Activated CD8-positive, alpha-beta memory T cell treated with anti-CD3 and anti-CD28 coated beads for 1 hour (primary cell): ENCODE measurements at places on chromosomes 4 and X.

GRCh38 chr4:8582941-8583654, 2.9 kb downstream of the GPR78 start:
- no peak for DNase-seq

- no peak for DNase-seq
Measured at GRCh38 chr4:92600638-92601037, 296.9 kb downstream of the GRID2 start.

DNA sequence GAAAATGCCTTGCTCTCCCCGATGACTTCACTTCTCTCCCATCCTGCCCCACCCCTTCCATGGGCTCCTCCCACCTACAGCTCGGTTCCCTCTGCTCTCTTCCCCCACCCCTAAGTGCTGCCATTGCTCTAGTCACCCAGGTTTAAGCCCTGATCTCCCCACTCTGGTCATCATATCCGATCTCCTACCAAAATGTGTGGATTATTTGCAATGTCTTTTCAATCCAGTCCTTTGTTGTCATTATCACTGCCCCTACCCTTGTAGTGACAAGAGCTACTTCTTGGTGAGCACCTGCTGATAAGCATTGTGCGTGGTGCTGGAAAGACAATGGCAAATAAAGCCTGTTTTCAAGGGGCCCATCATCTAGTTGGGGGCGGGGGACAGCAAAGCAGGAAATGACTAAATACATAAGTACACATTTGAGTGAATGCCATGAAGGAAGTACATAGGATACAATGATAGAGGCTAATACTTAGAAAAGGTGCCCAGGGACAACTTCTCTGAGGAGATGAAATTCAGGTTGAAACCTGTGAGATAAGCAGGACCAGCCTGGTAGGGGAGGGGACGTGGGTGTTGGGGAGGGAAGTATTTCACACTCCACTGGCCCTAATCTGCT, 63.8 kb downstream of the DLG3 start:
- no peak for DNase-seq

DNA sequence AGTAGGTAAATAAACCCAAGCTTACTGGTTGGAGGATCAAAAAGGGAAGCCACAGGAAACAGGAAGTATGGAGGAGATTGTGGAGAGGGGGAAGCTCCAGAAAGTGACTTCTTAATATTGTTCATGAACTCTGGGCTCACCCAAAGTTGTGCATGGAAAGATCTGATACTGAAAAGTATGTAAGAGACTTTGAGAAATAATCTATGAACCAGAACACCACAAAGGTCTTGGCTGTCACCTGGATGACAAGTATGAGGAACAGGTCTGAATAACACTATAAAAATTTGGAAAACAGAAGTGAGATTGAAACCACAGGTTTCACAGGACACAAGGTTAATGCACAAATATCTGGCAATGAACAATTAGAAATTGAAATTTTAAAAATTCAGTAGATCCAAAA, 567.4 kb downstream of the INPP4B start:
- no peak for DNase-seq

GRCh38 chr4:73308286-73308685, 49.7 kb upstream of the ANKRD17 start:
- no peak for DNase-seq

- DNase-seq: no peak
Measured at GRCh38 chr4:7757501-7758471, 181.9 kb downstream of the AFAP1 start.

GRCh38 chr4:137425281-137425680, 107.0 kb downstream of the PCDH18 start:
- DNase-seq: no peak

DNA sequence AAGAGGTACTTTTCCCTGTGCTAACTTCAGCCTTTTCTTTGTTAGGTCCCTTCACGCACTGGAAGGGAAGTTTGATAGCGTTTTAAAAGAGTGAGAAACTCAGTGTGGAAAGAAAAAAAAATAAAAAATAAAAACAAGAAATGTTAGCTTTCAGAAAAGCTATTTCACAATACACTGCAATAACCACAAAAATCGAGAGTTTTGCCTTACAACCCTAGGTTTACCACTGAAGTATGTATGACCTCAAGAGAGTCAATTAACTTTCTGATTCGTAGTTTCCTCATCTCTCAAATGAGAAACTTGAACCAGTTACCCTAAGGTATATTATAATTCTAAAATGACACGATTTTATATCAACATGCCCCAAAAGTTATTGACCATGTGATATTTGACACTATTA, 93.9 kb upstream of the JADE1 start:
- no peak for DNase-seq

GRCh38 chr4:59700651-59701050, 1499.5 kb upstream of the ADGRL3 start:
- no peak for DNase-seq

GRCh38 chrX:78747971-78748370, 451 bp downstream of the LPAR4 start:
- DNase-seq: no peak

DNA sequence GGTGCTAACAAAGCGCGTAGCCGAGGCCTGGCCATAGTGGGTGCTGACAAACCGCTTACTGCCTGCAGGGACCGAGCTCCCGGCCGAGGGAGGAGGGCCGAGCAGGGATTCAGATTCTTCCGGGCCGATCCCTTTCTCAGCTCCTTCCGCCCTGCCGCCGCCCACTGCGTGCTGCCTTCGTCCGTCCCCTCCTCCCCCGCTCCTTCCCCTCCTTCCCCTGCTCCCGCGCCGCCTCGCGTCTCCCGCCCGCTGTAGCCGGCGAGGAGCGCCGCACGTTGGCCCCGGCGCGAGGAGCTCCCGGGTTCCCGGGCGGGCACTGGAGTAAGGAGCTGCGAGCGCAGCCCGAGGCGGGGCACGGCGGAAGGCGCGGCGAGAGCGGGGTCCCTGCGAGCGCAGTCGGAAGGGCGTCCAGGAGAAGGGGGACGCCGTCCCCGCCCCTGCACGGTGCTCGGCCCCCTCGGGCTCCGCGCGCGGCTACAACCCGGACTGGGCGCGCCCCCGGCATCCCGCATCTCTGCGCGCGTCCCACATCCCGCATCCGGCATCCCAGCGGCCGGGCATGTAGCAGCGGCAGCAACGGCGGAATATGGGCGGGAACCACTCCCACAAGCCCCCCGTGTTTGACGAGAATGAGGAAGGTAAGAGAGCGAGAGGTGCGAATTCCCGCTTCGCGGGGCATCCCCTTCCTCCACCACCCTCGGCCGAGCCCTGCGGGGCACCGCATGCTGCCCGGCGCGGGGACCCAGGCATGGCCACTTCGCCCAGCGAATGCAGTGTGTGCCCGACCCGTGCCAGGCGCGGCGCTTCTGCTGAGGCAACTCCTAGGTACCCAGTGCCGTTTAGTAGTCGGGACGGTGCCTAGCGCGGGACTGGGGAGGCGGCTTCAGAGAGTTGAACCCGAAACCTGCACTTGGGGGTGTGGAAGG, at the start of gene STK32B:
Gene STK32B, plus strand, starts transcription at position 203 of the 926 bp plus-strand sequence.
- no peak for DNase-seq

- DNase-seq: peak; percentile 11
Measured at GRCh38 chr4:109302361-109303139, at the start of gene COL25A1. COL25A1 (minus strand) TSS chr4:109302658.

DNA sequence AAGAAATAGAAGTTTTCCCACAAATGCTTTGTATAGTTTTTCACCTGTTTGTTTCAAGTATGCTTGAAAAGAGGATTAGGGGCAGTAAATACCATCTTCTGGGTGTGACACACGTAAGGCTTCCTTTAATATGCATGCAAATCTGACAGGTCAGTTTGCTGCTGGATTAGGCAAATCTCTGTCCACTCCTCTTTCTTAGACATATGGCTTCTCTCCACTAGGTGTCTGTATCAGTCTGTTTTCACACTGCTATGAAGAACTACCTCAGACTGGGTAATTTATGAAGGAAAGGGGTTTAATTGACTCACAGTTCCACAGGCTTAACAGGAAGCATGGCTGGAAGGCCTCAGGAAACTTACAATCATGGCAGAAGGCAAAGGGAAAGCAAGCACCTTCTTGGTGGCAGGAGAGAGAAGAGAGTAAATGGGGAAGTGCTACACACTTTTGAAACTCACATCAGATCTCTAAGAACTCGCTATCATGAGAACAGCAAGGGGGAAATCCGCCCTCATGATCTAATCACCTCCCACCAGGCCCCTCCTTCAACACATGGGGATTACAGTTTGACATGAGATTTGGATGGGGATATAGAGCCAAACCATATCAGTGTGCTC, 66.9 kb downstream of the TAB3 start:
- DNase-seq: no peak

DNA sequence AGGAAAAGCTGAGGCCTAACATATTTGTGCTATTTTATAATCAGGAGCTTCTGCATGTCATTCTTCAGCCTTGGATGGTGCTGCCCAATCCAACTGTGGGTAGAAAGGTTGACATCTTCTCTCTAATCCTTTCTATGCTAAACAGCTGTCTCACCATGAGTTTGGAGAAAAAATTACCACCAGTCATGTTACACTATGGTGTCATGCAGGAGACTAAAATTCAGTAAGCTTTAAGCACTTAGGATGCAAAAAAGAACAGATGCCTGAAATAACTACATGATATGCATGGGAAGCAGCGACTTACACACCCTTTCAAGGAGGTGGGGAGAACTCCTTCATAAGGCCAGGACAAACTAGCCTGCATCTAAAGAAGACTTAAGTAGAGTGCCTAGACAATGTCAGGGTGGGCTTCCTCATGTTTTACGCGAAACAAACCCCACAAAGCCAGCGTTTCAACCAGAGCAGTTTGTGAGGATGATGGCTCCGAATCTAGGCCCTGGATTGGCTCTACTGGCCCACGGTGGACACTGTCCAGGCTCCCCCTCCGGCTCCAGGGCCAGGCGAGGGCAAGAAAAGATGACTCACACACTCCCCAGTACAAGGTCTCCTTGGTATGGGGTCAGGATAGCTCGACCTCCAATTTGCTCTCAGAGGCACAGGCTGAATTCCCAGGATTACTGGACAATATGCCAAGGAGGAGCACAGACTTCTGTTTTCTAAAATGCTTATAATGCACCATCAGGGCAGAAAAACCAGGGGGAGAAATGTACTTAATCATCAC, 45.1 kb downstream of the STX18 start:
- no peak for DNase-seq

DNA sequence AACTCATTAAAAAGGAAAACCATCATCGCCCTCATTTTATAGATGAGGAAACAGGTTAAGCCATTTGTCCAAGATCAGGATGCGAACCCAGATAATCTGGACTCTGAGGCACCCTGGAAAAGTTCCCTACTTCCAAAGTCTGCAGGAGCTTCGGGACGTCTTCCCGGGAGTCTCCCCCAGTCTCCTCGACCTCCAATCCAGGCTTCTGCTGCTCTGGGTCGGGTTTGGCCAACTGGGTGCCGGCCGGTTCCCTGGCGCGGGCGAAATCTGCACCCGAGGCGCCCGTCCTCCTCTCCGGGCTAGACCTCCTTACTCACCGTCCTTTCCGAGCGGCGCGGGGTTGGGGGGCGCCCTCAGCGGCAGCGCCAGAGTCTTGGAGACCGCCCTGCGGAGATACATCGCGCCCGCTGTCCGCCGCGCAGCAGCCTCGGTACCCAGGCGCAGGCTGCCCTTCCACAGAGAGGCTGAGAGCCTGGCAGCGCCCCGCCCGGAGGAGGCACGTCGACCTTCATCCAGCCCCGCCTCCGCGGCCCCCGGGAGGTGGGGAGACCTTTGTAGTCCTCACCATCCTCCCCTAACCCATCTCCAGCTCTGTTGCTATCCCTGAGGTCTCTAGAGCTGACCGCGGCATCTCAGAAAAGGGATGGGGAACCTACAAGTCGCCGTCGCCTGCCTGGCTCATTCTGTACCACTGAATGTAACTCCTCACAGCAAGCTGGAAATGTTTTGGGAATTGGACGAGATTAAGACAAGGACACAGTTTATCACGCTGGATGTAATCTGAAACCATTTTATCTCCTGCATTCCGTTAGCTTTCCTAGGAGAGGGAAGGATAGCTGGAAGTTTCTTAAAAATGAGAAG, at the start of gene MGARP:
Gene MGARP, minus strand, starts transcription at position 466 of the 861 bp plus-strand sequence. Its CDS starts 67 bp downstream, at position 399.
- no peak for DNase-seq

DNA sequence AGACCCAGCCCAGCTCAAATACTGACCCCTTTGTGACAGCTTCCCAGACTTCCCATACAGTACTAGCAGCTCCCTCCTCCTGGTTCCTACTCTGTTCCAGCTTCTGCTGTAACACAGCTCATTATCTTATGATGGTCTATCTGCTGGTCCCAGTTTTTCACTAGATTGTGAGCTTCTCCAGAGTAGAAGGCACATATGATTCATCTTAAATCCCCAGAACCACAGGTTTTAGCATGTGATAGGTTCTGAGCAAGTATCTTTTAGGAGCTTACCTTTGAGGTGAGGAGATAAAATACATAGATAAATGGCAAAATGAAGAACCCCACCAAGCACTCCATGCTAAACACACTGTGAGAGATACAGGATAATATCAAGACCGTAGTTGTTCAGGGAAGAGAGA, 27.6 kb upstream of the ANXA3 start:
- no peak for DNase-seq

DNA sequence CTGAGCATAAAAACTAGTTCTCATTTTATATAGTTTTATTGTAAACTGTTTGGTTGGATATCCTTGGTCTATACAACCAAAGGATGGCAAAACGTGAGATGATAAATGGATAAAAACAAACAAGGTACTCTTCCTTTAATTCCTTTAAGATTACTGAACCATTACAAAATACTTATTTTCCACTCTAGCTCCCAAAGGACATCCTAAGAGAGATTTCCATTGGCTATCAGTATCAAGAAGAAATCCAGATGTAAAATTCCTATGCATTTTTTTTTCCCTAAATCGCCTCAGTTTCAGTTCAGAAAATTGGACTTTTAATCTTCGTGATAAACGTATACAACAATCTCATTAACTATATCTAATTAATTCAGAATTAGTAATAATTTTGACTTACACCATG, 2.3 kb downstream of the FBXL5 start:
- DNase-seq: no peak
